ENCODE measurements at places on chromosomes 16 and 17.

DNA sequence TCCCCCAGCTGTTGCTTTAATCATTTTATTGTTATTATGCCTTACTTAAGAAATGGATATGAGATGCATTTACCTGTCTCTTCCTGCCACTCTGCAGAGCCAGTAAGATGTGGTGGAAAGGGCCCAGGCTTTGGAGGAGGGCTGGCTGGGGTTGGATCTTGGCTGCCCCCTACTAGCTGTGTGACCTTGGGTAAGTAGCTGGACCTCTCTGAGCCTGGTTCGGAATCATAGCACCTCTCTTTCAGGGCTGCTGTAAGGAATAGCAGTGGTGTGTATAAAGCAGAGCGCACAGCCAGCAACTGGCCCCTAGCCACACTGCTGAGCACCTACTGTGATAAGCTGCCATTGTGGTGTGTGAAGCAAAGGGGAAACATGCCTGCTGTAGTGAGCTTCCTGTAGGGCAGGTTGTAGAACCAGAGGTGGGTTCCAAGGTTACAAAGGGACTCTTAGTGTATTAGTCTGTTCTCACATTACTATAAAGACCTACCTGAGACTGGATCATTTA lies 23.9 kb downstream of the MAPT start:
- no peak for DNase-seq

DNA sequence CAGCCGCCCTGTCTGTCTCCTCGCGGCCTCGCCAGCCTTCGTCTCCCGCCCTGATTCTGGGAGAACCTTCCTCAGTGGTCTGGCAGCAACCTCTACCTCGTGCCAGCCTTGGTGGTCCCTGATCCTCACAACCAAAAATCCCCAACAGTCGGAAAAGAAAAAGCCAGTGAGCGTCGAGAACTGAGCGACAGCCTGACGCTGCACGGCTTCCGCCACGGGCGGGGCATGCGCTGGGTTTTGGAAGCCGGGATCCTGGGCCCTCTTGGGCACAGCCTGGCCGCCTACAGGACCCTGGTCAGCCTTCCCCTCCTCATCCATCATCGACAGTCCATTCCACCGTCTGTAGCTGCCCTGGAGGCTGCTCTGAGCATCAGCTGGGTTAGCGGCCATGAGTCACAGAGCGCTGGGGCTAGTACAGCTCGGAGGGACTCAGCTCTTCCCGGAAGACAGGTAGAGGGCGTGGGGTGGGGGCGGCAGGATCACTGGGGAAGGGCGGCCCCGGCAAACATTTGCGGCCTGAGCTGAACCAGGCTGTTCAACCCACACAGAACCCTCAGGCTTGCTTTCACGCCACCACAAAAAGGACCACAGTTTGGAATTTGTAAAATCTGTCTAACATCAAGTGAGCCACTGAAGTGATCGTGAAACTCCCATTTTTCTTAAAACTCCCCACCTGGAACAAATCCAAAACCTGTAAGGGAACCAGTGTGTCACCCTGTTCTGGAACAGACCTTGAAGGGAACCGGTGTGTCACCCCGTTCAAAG lies 55.4 kb upstream of the DOC2B start:
- peak; percentile 28 for DNase-seq

GRCh38 chr17:63543822-63544420 lies 6.4 kb upstream of the DCAF7 start:
- no peak for DNase-seq

- DNase-seq, result peak; percentile 36
Observed at GRCh38 chr17:54754560-54754959, 146.1 kb upstream of the TOM1L1 start.

GRCh38 chr16:51328733-51329132 lies 177.7 kb upstream of the SALL1 start:
- DNase-seq, result no peak

DNA sequence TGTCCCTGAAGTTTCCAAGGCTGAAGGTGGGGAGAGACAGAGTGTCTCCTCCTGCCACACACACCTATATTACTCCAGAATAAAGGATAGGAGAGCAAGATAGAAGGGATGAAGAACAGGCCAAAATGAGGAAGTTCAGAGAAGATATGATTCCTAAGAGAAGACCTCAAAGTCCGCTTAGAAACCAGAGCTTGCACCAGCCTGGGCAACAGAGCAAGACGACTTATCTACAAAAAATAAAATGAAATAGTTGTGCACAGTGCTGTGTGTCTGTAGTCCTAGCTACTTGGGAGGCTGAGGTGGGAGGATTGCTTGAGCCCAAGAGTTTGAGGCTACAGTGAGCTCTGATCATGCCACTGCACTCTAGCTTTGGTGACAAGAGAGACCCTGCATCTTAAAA lies 128.2 kb downstream of the HS3ST3B1 start:
- DNase-seq, result no peak

GRCh38 chr17:36939052-36939801 lies 2.0 kb downstream of the LHX1 start:
- DNase-seq, result no peak

GRCh38 chr17:76149214-76149613 lies 8.2 kb upstream of the FOXJ1 start:
- no peak for DNase-seq

GRCh38 chr17:13293421-13293820 lies 275.6 kb upstream of the ELAC2 start:
- no peak for DNase-seq

DNA sequence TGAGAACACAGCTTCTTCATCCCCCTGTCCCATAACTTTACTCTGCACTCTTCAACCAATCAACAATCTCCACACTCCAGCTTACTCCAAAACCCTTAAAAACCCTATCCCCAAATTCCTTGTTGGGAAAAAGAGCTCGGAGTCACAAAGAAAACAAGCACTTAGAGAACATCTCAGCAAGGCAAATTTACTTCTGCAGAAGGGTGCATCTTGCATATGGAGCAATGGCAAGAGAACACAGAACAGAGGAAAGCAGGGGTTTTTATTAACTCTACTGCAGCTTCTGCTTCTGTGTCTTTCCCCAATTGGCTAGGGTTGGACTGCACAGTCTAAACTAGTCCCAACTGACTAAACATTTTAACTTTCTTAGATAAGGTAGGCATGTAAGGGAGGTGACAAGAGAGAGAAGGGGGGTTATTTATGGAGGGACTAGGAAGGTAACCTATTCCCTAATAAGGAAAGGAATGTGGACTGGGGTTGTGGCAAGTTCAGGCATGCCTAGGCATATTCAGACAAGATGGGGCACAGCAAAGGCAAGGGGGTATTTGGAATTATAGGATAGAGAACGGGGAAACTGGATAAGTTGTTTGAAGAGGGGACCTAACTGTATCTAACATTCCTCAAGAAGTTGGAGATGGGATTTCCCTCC lies 125.5 kb downstream of the CACNG3 start:
- no peak for DNase-seq

- no peak for DNase-seq
Observed at GRCh38 chr16:11309895-11310633, 28.9 kb upstream of the PRM1 start.

GRCh38 chr17:35299135-35299534 lies 56.3 kb downstream of the SLFN5 start:
- no peak for DNase-seq

GRCh38 chr17:73827627-73828291 lies 183.5 kb upstream of the SDK2 start:
- peak; percentile 47 for DNase-seq

GRCh38 chr17:34781571-34782108 lies 179.6 kb downstream of the CCT6B start:
- DNase-seq, result no peak

DNA sequence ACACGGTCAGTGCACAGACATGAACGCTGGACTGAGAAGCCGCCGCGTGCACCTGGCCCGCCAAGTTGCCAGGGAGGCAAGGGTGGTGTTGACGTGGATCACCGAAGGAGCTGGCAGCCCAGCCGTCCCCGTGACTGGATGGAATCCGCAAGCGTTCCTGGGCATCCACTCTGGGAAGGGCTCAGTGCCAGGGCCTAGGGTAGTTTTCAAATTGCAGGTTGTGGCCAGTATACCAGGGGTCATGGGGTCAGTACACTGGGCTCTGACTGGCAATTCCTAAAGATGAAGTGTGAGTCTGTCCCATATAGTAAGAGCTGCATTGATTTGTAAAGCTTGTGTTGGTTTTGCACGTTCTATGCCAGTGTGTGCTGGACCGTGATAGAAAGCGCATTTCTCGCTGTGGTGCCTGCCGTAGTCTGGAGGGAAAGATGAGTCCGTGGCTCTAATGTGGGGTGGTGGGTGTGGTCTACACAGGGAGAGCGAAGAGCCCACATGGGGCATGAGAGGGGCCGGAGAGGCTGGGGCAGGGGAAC lies 21.1 kb upstream of the METRNL start:
- no peak for DNase-seq

GRCh38 chr16:73560497-73560896 lies 512.6 kb upstream of the ZFHX3 start:
- DNase-seq, result no peak

DNA sequence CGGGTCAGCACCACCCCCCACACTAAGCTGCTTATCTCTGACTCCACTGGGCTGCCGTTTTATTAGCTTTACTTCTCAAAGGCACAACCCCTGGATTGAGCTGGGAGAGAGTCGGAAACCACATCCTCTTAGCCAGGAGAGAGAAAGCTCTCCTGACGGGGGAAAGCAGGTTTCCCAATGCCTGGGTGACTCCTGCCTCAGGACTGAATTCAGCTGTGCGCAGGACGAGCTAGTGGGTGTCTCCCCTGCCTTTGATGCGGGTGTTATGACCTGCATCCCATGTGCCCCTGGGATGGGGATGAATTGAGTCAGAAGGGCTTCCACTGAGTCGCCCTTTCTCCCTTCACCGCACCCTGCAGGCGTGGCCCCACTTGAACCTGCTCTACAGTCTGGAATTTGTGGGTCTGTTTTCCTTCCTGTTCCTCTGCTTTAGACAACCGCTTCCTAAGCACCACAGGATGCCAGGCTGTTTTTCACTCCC lies 819.2 kb upstream of the EEF2KMT start:
- DNase-seq, result no peak

DNA sequence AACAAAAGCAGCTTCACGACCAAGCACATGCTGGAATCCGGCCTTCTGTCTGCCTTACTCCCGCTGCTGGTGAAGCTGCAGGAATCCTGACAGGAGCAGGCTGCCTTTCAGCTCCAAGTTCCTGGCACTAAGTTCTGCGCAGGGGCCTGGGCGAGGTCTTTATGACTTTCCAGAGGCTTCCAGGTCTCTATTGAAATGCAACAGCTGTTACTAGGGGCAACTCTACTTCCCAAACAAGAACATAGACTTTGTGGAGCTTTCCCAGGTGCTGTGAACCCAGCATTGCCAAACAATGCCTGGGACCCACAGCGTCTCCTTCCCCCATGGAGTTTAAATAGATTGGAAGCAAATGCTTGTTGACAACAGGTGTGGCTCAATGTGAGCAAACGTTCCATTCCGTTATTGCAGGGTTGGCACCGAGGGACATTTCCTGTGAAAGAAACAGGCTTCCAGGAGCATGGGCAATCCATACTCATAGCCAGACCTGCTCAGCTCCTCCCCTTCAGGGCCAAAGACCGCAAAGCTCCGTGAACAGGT lies 156.0 kb downstream of the CDH13 start:
- DNase-seq, result no peak

GRCh38 chr16:26457095-26457494 lies 609.6 kb upstream of the C16orf82 start:
- no peak for DNase-seq

DNA sequence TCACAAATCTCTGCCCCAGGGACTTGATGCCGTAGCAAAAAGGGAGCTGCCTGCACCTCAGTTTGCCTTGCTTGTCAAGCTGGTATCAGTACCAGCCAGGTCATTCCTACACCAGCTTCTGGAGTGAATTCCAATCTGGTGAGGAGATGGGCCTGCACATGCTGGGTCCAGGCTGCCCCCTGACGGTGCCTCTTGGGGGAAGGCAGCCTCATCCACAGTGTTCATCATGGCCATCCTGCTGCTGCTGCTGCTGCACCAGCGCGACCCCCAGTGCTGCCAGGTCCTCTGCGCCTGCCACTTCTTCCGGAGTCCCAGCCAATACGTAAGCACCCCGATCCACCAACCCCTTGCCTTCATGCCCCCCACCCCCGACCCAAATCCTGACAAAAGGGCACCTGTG lies 8.3 kb downstream of the MRPL27 start:
- no peak for DNase-seq

DNA sequence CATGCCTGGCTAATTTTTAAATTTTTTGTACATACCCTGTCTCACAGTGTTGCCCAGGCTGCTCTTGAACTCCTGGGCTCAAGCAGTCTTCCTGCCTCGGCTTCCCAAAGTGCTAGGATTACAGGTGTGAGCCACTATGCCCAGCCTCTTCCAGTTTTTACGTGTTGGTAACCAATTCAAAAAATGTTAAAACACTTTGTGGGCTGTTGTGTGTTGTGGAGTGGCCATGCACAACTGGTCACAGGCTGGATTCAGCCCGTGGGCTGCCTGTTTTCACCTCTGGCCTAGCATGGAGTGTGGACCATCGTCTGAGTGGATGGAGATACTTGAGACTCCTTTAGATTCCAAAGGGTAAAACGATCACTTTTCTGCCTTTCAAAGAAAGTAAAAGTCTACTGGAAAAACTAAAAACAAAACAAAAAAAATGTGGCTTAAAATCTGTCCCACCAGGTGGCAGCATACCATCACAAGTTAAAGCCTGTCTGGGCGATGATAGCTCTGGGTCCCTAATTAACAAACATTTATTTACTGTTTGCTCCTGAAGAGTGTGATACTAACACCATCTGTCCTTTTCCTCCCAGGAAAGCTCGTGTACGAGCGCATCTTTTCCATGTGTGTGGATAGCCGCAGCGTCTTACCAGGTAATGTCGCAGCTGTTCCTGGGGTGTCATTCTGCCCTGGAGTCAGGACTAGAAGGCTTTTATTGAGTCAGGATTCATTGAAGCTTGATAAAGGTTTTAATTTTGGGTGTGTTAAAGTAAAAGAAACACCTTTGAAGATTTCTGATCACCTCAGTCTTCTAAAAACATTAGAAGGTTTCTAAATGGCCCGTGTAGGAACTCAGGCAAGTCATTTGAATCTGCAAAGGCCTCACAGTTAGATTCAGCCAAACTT lies 45.8 kb downstream of the VPS35L start:
- peak; percentile 50 for DNase-seq

GRCh38 chr16:63323722-63324705 lies 1287.8 kb upstream of the CDH8 start:
- DNase-seq, result no peak

DNA sequence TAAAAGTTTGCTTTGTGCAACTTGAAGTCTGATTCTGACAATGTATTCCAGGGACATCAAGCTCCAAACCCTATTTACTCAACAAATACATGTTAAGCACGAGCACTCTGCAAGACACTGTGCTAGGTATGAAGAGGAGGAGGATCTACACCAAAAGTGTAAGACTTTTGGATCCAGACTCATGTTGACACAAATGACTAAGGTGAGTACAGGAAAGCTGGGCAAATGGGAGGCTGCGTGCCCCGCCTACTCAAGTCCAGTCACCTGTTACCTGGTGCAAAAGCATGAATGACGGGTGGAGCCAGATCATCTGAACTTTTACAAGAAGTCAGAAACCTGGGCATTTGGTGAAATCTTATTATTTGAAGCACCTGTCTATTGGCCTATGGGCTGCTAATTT lies 120.7 kb downstream of the ABCC12 start:
- no peak for DNase-seq

- DNase-seq, result peak; percentile 29
Observed at GRCh38 chr16:49456763-49457162, 83.2 kb downstream of the C16orf78 start.

Data from Caco-2 (cell line).